ENCODE measurements at places on chromosomes 11 and 22.

DNA sequence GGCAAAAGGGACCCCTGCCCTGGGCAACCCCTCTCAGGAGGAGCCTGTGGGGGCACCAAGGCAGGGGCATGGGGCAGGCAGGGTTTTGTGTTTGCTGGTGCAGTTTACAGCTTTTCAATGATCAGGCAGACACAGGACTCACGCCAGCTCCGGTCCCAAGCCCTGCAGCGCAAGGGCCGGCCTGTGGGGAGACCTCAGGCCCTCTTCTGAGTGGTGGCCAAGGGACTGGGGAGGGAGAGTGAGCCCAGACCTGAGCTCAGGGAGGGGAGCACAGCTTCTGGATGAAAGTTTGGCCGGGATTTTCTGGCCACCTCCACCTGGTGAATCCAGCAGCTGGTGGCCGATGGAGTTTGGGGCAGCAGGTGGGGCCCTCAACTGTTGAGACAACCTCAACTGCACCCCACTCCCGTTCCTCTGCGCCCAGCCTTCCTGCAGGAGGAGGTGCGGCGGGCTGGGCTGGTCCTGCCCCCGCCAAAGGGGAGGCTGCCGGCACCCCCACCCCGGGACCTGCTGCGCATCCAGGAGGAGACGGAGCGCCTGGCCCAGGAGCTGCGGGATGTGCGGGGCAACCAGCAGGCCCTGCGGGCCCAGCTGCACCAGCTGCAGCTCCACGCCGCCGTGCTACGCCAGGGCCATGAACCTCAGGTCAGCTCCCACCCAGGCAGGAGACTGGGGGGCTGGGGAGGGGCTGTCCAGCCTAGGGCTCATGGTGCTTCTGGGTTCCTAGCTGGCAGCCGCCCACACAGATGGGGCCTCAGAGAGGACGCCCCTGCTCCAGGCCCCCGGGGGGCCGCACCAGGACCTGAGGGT is 3.6 kb downstream of the TCIRG1 start:
- no peak for DNase-seq

- no peak for DNase-seq
Observed at GRCh38 chr11:57632116-57632515, 17.6 kb downstream of the YPEL4 start.

DNA sequence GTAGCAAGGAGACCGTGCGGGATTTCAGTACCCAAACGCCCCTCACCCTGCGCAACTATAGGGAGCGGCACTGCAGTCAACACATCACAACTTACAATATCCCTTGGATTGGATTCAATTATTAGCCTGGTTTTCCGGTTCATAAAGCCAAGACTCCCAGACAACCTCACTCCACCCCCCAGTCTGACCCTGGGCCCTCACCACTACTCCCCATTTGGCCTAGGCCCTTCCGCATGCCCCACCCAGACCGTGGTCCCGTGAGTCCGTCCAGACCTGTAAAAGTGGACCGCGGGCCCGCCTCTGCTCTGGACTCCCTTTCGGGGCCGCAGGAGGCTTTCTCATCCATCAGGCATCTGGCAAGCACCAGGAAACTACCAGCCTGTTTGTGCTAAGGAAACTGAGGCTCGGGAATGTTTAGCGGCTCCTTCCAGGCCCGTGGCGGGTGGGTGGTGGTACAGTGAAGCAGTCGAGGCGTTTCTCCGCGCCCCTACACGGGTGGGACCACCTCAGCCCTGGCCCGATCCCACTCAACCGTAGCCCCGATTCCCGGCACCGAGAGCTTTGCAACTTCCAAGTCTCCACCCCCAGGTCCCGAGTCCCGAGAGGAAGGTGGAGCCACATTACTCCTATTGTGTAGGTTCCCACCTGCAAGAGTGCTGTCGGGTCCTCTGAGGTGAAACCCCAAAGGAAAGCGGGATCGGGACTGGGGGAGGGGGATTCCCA is 679 bp upstream of the DPP3 start:
- DNase-seq: no peak

GRCh38 chr11:19595840-19596751 is 116.5 kb upstream of the NAV2 start:
- no peak for DNase-seq

DNA sequence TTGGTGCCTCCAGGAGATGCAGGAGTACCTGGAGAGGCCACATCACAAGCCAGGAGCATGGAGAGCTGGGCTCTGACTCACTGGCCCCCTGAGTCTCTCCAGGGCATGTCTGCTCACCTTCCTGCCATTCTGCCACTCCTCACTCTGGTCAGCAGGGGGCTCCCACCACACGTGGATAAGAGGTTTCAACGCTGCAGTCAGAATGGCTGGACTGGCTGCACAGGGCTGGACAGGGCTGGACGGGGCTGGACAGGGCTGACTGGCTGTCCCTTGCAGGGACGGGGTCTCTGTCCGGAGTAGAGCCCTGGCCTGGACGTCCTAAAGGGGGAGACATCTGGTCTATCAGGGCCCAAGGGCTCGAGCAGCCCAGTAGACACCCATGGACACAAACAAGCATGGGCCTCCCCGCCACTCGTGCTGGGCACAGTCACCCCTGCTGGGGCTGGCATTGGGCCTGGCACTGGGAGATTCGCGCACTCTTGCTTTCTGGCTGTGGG is 34.6 kb downstream of the CYTH4 start:
- peak; percentile 67 for DNase-seq

DNA sequence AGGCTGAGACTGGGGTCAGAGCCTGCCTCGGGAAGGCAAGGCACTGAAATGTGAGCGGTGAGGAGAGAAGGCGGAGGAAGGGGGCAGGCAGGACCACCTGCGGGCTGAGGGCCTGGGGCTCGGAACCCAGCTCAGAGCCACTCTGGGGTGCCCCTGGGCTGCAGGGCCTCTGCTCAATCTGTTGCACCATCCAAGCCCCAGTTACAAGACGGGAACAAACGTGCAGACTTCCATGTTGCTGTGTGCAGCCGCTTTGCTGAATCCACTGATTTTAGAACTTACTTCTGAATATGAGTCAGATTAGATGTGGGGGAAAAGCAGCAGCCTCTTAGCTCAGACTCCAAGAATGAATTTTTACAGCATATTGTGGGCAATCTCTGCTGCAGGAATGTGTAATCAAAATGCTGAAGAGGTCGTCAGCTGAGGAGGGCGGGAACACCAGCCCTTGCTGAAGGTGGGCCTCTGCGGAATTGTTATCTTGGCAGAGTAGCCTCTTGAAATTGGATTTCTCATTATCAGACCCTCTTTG is 21.6 kb downstream of the PARVG start:
- DNase-seq: no peak

DNA sequence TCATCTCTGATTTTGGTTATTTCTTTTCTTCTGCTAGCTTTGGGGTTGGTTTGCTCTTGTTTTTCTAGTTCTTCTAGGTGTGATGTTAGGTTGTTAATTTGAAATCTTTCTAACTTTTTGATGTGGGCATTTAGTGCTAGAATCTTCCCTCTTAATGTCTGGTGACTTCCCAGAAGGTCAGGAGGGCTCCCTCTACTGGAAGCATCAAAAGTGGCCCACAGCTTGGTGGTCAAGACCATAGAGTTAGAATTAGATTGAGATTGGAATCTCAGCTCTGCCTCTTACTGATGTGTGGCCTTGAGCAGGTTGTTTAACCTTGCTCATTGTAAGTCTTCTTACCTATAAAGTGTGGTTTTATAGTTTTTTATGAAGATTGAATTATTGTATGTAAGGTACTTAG is 99.3 kb downstream of the FDX1 start:
- DNase-seq: no peak

GRCh38 chr11:120786206-120786735 is 237.6 kb upstream of the TBCEL start:
- no peak for DNase-seq

DNA sequence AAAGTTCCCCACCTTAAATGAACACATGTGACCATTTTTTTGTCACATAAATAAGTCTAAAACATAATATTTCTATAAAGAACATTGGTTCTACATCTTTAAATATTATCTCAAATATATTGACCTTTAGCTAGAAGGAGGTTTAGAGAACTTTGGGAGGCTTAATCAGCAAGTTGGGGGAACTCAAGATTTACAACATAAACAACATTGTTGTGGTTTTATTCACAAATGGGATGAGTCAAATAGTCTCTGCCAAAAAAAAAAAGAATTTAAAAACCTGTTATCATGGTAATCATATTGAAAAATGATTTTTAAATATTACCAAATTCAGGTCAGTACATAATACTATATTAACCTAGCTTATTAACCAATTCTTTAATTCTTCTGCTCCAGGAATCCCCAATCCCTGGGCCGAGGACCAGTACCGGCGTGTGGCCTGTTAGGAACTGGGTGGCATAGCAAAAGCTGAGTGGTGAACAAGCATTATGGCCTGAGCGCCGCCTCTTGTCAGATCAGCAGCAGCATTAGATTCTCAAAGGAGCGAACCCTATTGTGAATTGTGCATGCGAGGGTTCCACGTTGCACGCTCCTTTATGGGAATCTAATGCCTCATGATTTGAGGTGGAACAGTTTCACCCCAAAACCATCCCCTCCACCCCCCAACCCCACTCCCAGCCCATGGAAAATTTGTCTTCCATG is 98.2 kb downstream of the RDX start:
- DNase-seq: no peak

DNA sequence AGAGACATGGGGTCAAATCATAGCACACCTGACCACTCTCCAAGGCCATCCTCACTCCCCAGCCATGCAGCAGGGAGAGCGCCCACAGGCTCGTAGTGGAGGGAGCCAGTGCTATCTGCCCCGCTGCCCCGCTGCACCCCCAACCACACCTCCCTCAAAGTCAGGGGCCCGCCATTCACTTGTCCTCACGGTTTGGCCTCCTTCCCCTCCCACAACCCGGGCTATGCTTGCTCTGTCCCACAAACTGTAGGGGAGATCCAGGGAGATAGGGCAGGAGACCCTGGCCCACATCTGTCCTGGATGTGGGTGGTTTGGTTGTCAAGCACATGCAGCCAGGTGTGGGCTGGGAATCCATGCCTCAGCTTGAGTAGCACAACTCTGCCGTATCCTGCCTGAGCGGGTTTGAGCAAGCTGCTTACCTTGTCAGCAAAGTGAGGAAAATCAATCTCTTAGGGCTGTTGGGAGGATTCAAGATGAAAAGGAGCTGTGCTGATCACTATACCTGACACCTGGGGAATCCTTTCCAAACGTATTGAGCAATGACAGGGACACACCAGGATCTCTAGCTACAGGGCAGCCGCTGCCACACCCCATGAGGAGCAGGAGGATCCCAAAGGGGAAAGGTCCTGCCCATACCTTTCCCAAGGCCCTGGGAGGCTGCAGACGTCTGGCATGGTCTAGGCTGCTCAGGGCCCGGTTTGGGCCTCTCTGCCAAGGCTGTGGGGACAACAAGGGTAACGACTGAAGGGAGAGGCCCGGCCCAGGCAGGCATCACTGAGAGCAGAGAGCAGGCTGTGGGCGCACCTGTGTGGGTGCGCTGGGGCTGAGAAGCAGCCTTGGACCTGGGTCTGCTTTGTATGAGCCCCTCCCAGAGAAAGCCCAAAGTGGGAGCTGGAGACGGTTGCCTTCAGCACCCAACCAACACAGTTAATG is 23.3 kb downstream of the KCNJ5 start:
- no peak for DNase-seq

DNA sequence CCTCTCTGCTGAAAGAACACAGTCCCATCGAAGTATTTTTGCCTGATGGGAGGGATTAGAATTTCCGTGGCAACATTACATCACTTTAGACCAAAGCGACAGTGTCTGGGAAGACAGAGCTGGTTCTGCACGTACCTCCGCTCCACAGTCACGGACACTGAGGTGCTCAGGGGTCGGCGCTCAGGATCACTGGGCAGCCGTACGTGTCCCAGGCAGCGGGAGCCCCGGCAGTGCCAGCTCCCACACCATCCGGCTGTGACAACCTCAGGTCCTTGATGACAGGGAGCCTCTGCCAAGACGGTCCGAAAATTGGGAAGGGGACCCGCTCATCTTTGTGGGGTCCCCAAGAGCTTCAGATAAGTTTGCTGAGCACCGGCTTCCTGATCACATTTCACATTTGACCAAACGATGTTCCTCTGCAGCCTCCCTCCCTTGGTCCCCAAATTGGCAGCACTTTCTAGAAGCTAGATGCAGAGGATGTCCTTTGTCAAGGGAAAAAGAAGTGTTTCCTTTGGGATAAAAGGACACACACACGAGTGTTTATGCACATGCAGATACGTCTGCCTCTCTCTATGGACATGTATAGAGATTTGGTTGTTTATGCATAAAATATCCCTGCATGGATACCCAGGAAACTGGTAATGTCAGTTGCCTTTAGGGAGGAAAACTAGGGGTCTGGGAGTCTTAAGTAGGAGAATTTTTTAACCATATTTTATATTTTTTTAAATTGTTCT is 61.6 kb upstream of the LINC01488 start:
- no peak for DNase-seq

DNA sequence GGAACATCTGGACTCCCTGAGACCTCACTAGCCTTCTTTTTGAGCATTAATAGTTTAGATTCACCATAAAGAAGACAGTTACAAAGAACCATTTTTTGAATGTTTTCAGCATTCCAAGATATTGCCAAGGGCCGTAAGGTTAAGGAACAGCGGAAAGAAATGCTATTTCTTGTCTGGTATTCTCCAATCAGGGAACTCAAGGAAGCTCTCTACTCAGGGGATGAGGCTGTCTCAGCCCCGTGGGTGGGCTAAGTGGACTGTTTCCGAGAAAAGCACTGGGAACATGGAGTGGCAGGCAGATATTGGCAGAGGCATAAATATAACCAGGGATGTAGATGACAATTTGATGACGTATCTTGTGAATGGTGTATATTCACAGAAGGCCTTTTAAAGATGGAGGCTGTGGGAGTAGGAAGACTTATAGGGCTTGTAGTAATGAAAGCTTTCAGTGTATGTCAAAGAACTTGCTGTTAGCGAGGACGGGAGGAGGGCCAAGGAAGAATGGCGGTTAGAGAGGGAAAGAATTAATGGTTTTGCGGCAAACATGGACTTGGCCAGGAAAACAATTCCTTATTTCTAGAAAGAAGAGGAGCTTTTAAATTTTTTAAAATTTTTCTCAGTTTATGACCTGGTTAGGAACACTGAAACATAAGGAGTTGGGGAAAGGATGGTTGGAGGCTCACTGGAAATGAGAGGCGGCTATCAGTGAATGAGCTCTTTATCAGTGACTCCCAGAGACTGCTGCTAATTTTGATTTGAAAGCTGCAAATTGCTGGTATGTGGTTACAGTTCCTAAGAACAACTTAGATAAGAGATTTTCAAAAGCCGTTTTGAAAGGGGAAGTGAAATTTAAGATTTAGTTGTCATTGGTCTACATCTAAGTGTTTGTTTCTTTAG is 64.6 kb downstream of the ST3GAL4 start:
- no peak for DNase-seq

DNA sequence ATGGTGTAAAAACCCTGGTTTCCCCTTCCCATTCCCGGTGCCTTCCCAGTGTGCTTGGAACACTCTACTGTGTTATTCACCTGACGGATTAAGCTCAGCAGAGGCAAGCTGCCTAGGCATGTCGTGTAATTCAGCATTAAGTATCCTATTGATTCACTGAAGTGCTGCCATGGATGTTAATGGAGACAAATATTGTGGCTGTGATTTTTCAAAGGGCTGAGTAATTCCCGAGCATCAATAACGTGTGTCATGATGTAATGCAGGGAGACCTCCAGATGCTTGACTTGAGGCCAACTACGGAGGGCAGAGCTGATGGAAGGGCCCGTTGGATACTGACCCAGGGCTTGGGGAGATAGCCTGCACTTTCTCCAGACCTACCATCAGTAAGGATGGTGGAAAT is 269.0 kb downstream of the ST3GAL4 start:
- DNase-seq: no peak
